Fibroblast of skin of back (primary cell): ENCODE measurements at places on chromosomes 12 and 14.
A peak's percentile ranks its signal among the peaks of the same experiment; 100 is the strongest.

GRCh38 chr14:105978618-105979295 lies 452.4 kb downstream of the TMEM121 start:
- no peak for DNase-seq

- DNase-seq, result no peak
Measured at GRCh38 chr14:57865066-57865402, 858 bp downstream of the SLC35F4 start.

DNA sequence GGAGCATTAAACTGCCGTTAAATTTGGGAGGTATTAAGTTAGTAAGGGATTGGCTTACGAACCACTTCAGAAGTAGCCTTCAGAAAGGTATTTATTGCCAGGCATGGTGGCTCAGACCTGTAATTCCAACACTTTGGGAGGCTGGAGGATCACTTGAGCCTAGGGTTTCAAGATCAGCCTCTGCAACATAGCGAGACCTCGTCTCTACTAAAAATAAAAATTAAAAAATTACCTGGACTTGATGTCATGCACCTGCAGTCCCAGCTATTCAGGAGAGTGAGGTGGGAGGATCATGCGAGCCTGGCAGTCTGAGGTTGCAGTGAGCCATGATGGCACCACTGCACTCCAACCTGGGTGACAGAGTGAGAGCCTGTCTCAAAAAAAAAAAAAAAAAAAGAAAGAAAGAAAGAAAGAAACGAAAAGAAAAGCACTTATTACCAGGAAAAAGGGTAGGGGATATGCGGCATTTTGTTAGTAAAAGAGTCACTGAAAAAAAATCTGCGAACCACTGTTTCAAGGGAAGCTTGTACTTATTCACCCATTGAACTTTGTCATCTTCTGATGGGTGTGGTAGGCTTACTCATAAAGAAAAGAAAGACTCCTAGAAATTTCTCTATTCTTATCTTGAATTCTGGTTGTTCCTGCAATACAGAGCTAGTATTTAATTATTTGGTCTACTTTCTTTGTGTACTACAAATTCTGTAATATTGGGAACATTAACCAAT lies 33.6 kb upstream of the PLEKHA5 start:
- peak; percentile 59 for DNase-seq

- DNase-seq, result no peak
Measured at GRCh38 chr12:128753438-128753837, 70.3 kb downstream of the SLC15A4 start.

GRCh38 chr12:23674064-23674463 lies 275.4 kb downstream of the SOX5 start:
- DNase-seq, result no peak

GRCh38 chr14:74324931-74325361 lies 22.2 kb upstream of the ABCD4 start:
- peak; percentile 36 for DNase-seq

GRCh38 chr12:107254258-107254856 lies 161.0 kb upstream of the CRY1 start:
- no peak for DNase-seq

GRCh38 chr14:71675126-71675899 lies 256.9 kb upstream of the RGS6 start:
- DNase-seq, result no peak

DNA sequence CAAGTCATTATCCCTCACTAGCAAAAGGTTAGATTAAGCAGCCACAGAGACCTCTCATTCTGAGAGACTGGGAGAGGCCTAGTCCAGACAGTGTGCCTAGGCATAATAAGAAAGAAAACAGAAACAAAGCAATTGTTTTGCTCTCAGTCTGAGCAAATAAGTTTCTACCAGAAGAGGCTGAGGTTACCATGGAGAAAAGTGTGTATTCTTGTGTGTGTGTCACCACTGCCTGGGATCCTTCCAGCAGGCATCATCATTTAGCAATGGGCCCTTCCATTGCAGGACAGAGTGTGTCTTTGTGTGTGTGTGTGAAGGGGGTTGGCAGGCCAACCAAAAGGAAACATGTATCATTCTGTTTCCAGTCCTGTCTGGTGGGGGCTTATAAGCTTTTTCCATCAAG lies 3.7 kb downstream of the EFS start:
- DNase-seq, result peak; percentile 40

DNA sequence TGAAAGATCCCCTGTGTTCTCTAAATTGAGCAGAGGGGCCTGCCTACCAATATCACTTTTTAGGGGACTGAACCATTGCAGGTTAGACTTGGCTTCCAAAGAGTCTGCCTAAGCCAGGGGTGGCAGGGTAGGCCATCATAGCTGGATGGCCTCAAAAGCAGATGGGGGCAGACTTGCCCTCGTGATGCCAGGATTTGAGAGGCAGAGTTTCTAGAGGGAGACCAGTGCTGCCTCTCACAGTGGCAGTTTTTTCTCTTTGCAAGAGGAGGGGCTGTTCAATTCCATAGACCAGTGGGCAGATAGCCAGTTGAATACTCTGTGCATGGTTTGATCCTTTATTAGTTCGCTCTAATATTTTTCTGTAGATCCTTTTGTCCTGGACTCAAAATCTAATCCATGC lies 23.8 kb upstream of the SMCO2 start:
- no peak for DNase-seq

DNA sequence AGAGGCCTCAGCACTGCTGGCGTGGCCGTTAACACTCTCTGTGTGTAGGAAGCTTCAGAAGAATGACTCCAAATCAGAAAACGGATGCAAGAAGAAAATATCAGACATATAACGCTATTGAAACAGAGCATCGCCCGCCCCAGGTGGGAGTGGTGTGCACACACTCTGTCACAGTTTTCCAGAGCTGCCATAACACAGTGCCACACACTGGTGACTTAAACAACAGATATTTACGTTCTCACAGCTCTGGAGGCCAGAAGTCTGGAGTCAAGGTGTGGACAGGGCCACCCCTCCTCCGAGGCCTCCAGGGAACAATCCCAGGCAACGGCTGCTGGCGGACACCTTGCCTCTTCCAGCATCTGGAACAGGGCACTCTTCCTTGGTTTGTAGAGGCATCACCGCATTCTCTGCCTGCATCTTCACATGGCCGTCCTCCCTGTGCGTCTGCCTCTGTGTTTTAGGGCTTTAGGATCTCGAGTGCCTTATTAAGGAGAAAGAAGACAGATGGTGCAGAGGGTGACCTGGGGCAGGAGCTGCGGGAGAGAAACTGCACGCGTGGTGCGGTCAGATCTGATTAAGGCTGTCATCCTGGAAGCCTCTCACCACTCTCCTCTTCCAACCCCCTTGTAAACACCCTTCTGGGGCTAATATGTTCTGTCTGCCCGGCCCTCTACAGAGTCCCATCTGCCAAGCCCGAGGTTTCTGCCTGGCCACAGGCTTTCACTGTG lies 141.0 kb downstream of the SLC15A4 start:
- no peak for DNase-seq

DNA sequence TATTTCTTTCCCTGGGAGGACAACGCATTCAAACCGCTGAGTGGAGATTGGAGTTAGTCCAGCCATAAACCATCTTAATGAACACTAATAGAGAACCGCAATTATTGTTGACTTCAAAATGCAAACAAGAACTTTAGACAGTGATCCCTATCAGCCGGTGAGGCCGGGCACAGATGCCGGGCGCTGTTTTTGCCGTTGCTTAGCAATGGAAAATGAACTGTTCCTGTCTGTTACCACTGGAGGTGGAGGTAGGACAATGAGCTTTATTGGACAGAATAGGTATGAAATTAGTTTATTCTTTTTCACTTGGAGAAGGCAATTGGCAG lies 216.8 kb downstream of the TTC8 start:
- no peak for DNase-seq

DNA sequence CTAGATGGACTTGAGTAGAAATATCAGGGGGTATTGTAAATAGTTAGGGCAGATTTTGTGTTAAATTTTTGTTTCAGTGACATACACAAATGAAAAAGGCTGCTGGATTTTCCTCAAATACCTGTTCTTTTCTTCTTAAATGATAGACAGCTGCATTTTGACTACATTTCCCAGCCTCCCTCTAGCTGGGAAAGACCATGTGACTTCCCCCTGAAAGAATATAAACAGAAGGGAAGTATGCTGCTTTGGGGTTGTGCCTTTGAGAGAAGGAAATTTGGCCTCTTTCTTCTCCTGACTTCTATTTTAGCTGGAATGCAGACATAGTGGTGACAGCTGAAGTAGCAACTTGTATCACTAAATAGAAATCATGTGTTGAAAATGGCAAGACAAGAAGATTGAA lies 476.1 kb upstream of the SYT1 start:
- DNase-seq, result no peak

DNA sequence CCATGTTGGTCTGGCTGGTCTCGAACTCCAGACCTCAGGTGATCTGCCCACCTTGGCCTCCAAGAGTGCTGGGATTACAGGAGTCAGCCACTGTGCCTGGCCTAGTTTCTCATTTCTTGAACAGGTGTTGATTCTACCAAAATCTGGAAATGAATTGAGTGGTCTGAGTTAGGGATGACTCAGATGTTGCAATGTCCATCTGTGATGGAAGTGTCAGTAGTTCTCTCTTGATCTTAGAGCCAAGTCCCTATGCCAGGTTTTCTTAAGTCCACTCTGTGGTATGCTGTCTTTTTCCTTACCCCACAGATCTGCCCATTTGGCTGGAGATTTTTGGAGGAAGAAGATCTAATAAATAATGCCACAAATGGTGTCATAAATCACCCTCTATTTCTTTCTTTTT lies 12.6 kb downstream of the SNAPC1 start:
- DNase-seq, result no peak

GRCh38 chr12:27651201-27651600 lies 45.0 kb upstream of the REP15 start:
- peak; percentile 32 for DNase-seq

- no peak for DNase-seq
Measured at GRCh38 chr12:27304856-27305255, 27.8 kb upstream of the BMAL2 start.
